ENCODE measurements at places on chromosomes 1 and 21.
A peak's percentile ranks its signal among the peaks of the same experiment; 100 is the strongest.

GRCh38 chr1:116940814-116941599 is 31.3 kb downstream of the PTGFRN start:
- DNase-seq, result no peak

DNA sequence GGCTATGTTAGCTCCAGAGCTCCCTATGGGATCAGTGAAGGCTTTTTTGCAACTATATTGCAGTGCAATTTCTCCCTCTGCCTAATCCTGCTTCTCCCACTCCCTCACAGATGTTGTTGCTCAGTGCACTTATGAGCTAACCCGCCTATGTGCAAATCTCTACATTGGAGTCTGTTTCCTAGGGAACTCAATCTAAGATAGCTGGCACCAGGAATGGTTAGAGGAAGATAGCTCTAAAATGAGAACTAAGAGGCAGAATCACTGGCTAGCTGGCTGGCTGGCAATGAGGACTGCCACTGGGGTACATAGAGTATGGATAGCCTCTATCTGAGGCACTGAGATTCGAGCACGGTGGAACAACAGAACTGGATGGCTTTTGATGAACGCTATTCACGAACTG is 39.5 kb downstream of the ADSS2 start:
- no peak for DNase-seq

- DNase-seq, result peak; percentile 79
Observed at GRCh38 chr1:238653693-238654321, 732.6 kb upstream of the CHRM3 start.

- peak; percentile 14 for DNase-seq
Observed at GRCh38 chr1:200590001-200590400, 30.6 kb downstream of the KIF14 start.

GRCh38 chr1:212955961-212956620 is 5.8 kb downstream of the VASH2 start:
- DNase-seq, result no peak

DNA sequence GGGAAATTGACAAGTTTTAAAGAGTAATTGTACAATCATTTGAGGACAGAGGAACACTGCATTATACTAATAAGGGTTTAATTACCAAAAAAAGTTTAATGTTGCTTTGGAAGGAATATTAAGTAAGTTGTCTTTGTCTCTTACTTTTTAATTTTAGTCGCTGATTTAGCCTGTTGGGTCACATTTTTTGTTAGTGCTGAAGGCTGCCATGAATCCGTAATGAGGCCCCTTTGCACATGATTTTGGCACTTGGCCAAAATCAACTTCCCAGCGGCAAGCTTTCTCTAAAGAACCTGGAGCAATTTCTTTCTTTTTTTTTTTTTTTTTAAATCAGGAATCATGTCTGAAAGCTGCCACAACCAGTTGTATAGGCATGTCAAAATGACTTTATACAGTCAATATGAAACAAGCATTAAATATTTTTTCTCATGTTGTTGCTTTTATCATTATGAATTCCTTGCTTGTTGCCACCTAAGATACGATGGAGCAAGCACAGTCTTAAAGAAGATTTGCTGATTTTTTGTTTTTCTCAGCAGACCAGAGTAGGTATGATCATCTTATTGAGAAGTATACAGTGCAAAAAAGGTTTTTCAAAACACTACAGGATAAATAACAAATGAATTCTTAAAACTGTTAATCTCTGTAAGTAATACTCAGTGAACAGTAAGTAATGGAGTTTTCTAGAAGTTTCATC is 690.4 kb downstream of the USP25 start:
- peak; percentile 87 for DNase-seq

- peak; percentile 94 for DNase-seq
Observed at GRCh38 chr1:108590957-108591356, 31.1 kb downstream of the EEIG2 start.

GRCh38 chr1:64176659-64177058 is 26.8 kb upstream of the UBE2U start:
- DNase-seq, result no peak

- peak; percentile 84 for DNase-seq
Observed at GRCh38 chr1:203026031-203026665, at the start of gene PPFIA4. TSS of gene PPFIA4 (plus strand) at chr1:203026491. CDS start at chr1:203039009, 12,518 bp downstream.

- DNase-seq, result peak; percentile 73
Observed at GRCh38 chr21:37459575-37459974, 93.0 kb downstream of the DYRK1A start.

- DNase-seq, result no peak
Observed at GRCh38 chr21:44395260-44395659, 41.8 kb downstream of the TRPM2 start.

- DNase-seq, result no peak
Observed at GRCh38 chr1:183490932-183491331, 18.6 kb downstream of the SMG7 start.

GRCh38 chr1:171566467-171566866 is 55.6 kb upstream of the MYOCOS start:
- peak; percentile 29 for DNase-seq

DNA sequence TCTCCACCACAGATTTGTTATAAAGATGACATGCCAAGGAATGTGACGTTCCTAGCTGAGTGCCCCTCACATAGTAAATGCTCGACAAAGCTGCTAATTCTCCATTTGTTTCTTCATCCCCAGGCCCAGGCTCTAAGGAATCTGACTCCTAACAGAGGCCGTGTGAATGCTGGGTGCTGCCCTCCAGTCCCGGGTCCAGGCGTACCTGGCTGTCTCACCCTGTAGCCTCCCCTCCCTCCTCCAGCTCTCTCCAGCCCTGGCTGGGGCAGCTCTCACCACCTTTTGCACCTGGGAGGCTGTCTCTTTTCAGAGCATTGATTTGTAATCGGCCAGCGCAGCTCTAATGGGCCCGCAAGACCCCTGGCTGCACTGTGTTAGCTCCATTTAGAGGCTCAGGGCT is 11.2 kb upstream of the KLHDC7A start:
- no peak for DNase-seq

GRCh38 chr1:163399001-163399400 is 77.2 kb downstream of the NUF2 start:
- DNase-seq, result no peak

DNA sequence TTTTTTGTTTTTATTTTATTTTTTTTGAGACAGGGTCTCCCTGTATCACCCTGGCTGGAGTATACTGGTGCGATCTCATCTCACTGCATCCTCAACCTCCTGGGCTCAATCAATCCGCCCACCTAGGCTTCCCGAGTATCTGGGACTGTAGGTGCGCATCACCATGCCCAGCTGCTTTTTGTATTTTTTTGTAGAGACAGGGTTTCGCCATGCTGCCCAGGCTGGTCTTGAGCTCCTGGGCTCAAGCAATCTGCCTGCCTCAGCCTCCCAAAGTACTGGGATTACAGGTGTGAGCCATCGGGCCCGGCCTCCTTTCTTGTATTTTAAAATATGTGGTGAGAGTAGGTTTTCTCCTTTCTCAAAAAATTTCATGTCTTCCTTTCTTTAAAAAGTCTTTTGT is 122.6 kb downstream of the XPR1 start:
- no peak for DNase-seq

GRCh38 chr1:156056326-156056849 is 1.8 kb downstream of the LAMTOR2 start:
- DNase-seq, result no peak

- DNase-seq, result no peak
Observed at GRCh38 chr1:227323967-227324268, 5.6 kb upstream of the CDC42BPA start.

DNA sequence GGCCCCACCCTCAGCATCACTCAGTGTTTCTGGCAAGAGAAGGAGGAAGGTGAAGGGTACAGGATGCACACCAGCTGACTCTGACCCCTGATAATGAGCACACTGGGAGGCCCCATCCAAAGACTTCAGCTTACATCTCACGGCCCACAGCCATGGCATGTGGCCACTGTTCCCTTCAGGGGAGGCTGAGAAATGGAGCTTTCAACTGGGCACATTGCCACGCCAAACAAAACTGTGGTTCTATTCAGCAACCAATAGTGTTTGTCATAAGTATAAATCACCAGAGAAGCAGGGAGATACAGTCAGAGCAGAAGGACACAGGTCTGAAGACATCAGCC is 12.7 kb upstream of the TRAF3IP3 start:
- peak; percentile 94 for DNase-seq

GRCh38 chr1:15618077-15618654 is 908 bp downstream of the DDI2 start:
- DNase-seq, result peak; percentile 24

DNA sequence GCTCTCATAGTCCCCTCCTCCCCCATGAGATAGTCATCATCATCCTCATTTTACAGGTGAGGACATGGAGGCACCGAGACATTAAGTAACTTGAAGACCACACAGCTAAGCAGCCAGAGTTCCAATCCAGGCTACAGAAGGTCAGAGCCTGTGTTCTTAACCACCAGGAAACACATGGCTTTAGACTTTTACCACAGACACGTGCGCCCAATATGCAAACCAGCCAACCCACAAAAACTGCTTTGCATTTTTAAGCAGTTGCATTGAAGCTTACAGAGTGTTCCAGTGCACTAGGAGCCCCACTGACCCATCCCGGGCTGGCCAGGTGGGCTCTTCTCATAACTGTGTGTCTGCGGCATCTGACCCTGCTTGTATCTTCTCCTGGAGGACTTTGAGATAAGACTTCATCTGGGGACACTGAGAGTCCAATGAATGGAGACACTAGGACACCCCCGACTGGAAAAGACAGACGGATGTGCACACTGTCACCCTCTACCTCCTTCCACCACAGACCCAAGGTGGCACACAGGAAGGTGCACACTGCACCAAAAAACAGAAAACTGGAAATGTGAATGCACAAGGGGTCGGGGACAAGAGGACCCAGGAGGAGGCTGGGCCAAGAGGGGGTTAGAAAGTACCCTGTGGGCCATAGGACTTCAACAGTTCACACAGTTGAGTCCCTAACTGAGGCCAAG is 56.4 kb downstream of the ETS2 start:
- peak; percentile 18 for DNase-seq

GRCh38 chr1:89594096-89594740 is 38.7 kb upstream of the LRRC8C start:
- no peak for DNase-seq

DNA sequence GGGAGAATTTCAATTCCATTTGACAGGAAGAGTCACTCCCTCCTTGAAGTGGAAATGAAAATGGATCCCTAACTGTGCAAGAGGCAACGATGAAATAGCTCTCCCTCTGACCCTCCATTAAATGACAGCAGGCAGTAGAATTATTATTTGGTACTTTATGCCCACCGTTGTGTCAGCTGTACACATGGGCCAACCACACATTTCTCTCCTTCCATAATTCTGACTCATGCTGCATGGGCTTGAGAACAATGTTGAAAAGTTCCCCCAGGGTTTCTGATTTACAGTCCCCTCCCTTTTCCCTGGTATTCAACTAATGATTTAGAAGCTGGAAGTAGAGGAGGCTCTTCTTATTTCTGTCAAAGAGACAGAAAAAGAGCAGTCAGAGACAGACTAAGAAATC is 103.5 kb downstream of the RGS7 start:
- DNase-seq, result no peak

DNA sequence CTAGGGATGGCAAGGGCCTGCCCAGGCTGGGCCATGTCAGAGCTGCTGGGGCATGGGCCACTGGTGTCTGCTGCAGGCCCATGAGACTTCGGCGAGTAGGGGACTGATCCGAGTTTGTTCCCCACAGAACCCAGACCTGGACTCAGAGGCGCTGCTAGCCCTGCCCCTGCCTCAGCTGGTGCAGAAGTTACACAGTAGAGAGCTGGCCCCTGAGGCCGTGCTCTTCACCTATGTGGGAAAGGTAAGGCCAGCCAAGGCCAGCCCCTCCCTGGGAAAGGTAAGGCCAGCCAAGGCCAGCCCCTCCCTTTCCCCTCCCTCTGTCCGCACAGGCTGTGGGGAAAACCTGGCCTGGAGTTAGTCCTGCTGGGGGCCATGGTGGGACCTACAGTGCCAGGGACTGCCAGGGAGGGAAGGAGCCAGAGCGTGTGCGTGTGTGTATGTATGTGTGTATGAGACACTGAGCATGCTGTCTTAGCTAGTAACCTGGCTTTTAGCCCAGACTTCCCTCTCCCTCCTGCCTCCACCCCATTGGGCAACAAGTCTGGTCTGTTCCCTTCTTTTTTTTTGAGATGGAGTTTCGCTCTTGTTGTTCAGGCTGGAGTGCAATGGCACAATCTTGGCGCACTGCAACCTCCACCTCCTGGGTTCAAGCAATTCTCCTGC is 8.0 kb downstream of the FAAH start:
- DNase-seq, result peak; percentile 98

DNA sequence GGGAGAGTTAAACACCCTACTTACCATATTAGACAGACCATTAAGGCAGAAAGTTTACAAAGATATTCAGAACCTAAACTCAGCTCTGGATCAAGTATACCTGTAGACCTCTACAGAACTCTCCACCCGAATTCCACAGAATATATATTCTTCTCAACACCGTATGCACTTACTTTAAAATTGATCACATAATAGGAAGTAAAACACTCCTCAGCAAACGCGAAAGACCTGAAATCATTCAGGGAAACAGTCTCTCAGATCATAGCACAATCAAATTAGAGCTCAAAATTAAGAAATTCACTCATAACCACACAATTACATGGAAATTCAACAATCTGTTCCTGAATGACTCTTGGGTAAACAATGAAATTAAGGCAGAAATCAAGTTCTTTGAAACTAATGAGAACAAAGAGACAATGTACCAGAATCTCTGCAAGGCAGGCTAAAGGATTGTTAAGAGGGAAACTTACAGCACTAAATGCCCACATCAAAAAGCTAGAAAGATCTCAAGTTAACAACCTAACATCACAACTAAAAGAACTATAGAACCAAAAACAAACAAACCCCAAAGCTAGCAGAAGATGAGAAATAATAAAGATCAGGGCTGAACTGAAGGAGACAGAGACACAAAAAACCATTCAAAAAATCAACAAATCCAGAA is 19.1 kb downstream of the CD84 start:
- no peak for DNase-seq

- DNase-seq, result no peak
Observed at GRCh38 chr1:99675292-99675691, 29.4 kb downstream of the PALMD start.

DNA sequence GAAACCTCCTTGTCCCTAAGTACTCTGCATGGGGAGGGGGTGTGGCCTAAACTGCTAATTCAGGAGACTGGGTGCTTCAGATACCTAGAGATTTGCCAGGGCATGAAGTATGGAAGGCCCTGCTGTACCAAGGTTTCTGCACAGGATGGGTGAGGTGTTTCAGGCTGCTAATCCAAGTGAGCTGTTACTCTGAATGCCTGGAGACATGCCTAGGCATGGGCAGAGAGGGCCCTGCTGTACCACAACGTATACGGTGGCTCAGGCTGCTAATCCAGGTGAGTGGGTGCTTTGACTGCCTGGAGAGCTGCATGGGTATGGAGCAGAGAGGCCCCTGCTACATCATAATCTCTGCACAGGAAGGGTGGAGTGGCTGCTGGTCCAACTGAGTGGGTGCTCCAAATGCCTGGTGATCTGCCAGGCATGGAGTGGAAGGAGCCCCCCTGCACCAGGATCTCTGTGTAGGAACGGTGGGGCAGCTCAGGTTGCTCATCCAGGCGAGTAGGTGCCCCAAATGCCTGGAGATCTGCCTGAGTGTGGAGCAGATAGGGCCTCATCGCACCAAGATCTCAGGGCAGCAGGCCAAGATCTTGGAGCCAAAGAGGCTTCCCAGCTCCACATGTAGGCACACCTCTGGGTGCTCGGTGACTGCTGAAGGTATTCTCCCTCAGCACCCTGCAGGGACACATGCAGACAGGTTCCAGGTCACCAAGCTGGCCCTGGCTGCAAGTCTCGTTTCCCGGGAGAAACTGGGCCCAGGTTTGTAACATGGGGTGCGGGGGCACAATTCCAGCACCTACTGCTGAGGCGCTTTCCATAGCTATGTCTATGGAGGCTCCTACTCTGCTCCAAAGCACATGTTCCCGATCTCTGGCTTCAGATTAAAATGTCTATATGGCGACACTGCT is 252.5 kb upstream of the PLXNA2 start:
- DNase-seq, result no peak

- no peak for DNase-seq
Observed at GRCh38 chr1:178418284-178418955, 78.3 kb downstream of the CLEC20A start.

All from choroid plexus epithelial cell (primary cell).